ENCODE measurements at places on chromosomes 4 and X.
A peak's percentile ranks its signal among the peaks of the same experiment; 100 is the strongest.

GRCh38 chr4:20624793-20625374, 75.4 kb upstream of the PACRGL start:
- H3K36me3 ChIP-seq: no peaks in the 10 kb centered on the region
- H3K4me1 ChIP-seq: no peaks in the 10 kb centered on the region
- no peak for ATAC-seq
- H3K27me3 ChIP-seq: no peaks in the 10 kb centered on the region
- no peak overlapping the region for H3K4me3 ChIP-seq

DNA sequence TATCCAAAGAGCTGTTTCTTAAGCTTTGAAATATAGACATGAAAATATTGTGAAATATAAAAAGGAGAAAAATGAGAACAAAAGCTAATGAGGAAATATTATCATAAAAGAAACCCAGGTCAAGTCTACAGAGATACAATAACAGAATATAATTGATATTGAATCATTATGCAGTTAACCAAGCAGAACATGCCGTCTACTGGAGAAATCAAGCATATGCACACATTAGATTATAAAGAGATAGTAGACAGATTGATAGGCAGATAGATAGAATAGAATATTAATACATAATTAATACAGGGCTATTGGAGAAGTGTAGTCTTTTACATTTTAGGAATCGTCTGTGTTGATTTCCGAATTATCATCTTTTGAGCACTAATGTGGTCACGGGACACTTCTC, 208.5 kb downstream of the EPHA5 start:
- H3K36me3 ChIP-seq: no peaks in the 10 kb centered on the region
- no peaks in the 10 kb centered on the region for H3K27me3 ChIP-seq
- no peak overlapping the region for H3K27ac ChIP-seq
- H3K4me1 ChIP-seq: no peaks in the 10 kb centered on the region

DNA sequence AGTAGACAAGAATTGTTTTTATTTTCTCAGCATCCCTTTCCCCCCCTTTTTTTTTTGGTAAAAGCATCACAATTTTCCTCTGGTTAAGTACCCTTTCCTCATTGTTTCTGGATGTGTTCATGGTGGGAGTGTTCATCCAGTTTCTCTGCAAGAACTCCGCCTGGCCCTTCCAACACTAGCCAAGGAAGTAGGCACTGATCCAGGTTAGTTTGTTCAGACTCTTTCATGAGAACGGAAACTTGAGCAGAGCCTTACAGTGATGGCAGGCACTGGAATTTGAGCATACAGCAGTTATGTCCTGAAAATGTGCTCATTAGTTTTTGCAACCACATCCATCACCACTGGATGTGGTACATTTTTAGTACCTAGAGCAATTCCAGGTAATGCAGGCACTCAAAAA, 336.1 kb upstream of the BOD1L1 start:
- no peaks in the 10 kb centered on the region for H3K27me3 ChIP-seq
- H3K27ac ChIP-seq: no peak overlapping the region
- ATAC-seq: no peak
- no peak overlapping the region for H3K4me3 ChIP-seq
- no peaks in the 10 kb centered on the region for H3K36me3 ChIP-seq

DNA sequence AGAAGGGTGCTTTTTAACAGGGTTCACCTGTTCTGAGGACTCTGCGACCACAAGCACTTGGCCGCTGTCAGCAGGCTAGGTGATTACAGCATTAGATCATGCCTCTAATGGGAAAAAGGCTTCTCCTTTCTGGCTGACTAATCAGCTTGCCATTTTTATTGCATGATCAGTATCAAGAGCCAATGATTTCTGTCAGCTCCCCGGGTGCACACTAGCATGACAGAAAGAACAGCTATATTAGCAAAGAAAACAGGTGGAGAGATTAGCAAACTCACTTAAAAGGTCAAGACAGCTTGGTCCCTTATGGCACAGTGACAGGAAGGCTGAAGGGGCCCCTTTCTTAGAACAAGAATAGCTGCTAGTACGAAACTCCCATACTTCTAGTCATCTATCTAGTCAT, 170.0 kb downstream of the SMIM20 start:
- H3K36me3 ChIP-seq: no peaks in the 10 kb centered on the region
- H3K27me3 ChIP-seq: no peaks in the 10 kb centered on the region
- no peak overlapping the region for H3K4me3 ChIP-seq

DNA sequence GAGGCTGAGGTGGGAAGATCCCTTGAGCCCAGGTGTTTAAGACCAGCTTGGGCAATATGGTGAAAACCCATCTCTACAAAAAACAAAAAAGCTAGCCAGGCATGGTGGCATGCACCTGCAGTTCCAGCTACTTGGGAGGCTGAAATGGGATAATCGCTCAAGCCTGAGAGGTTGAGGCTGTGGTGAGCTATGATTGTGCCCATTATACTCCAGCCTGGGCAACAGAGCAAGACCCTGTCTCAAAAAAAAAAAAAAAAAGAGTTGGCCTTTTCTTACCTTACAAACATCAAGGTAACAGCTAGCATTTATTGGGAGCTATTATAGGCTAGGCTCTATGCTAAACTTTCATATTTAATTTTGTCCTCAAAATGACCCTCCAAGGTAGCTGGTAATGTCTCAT, 43.4 kb downstream of the PTTG2 start:
- H3K27me3 ChIP-seq: no peaks in the 10 kb centered on the region
- H3K4me1 ChIP-seq: peaks cover 46% of the 10 kb centered on the region
- no peak overlapping the region for H3K4me3 ChIP-seq
- ATAC-seq: no peak

DNA sequence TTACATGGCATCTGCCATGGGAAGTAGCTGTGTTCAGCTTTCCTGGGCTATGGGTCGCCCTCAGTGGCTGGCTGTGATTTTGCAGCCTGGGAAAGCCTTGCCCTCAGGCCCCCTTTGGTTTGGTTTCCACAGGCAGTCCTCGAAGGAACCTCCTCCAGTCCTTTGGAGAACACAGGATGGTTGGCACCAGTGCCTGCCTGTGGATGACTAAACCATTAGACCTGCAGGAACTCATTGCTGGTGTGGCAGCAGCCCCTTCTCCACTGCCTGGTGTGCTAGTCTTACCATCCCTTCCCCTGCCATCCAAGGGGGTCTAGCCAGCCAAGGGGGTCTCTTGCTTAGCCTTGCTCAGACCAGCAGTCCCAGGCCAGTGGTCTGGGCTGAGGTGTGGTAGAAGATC, 71.4 kb upstream of the PJA1 start:
- H3K27ac ChIP-seq: no peak overlapping the region
- H3K4me3 ChIP-seq: no peak overlapping the region
- no peaks in the 10 kb centered on the region for H3K27me3 ChIP-seq
- no peaks in the 10 kb centered on the region for H3K4me1 ChIP-seq

DNA sequence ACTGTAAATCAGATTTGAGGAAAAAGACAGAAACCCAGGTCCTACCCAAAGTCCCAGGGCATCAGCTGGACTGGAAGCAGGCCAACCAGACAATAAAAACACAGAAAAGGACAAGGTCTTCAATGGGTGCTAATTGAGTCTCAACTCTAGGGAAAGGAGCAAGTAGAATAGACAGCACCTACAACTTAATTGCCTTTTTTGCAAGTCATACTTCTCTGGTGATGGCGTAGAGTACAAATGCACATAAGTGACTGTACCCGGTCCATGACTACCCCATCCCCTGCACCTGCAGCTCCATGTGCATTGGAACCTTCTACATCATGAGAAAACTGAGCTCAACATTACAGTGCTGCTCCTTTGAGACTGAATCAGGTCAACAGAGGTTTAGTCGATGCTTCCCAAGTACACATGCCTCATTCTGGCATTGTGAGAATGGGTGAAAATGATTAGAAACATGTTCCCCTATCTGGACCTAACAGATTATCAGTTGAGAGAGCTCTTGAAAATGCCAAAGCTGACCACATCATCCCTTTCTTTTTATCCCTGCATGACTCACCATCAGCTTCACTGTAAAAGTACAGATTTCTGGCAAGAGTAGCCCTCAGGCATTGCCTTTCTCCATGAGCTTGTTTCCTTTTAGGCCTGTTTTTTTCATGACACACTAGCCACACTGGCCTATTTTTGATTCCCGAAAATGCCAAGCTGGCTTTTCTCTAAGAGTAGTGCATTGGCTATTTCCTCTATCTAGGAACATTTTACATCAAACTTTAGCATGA, 298.3 kb downstream of the HS3ST1 start:
- no peak for ATAC-seq
- no peaks in the 10 kb centered on the region for H3K36me3 ChIP-seq
- peaks cover 24% of the 10 kb centered on the region for H3K4me1 ChIP-seq
- H3K27ac ChIP-seq: no peak overlapping the region

GRCh38 chr4:99968330-99968729, 18.3 kb upstream of the H2AZ1 start:
- H3K4me1 ChIP-seq: no peaks in the 10 kb centered on the region
- no peaks in the 10 kb centered on the region for H3K27me3 ChIP-seq
- no peak overlapping the region for H3K27ac ChIP-seq
- no peaks in the 10 kb centered on the region for H3K36me3 ChIP-seq

DNA sequence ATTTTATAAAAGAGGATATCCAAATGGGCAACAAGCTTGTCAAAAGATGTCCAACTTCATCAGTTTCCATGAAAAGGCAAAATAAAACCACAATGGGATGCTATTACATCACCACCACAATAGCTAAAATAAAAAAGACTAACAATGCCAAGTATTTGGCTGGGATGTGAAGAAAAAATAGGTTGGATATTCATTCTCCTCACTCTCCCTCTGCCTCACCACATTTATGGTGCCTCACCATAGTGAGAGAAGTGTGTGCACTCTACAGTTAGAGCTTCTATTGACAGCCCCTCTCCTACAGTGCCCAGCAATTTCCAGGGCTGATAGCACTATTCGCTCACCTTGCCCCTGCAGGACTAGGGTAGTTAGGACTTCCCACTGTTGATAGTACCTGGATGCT, 25.5 kb downstream of the VEGFC start:
- H3K27me3 ChIP-seq: no peaks in the 10 kb centered on the region
- H3K4me3 ChIP-seq: no peak overlapping the region
- no peak overlapping the region for H3K27ac ChIP-seq
- peak; percentile 53 for ATAC-seq
- H3K36me3 ChIP-seq: no peaks in the 10 kb centered on the region
- H3K4me1 ChIP-seq: no peaks in the 10 kb centered on the region

GRCh38 chr4:82753725-82754410, 44.7 kb downstream of the SCD5 start:
- no peak overlapping the region for H3K27ac ChIP-seq
- ATAC-seq: no peak
- peaks cover 17% of the 10 kb centered on the region for H3K27me3 ChIP-seq
- H3K36me3 ChIP-seq: no peaks in the 10 kb centered on the region
- H3K4me3 ChIP-seq: no peak overlapping the region

DNA sequence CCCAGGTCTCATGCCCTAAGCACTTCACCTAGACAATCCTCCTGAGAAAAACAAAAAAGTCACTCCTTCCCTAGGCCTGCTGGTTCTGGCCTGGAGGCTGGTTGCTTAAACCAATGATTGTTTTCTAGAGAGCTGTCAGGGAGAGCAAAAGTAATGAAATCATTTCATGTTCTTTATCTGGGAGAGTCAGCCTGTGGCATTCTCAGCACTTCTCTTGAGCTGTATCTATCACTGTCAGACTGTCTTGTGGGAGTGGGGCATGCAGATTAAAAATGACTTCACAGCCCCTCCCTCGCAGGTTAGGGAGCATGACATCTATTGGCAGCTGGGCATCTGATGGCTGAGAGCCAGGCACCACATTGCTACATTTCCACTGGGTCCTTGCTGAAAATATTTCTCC, 20.4 kb upstream of the TMEM154 start:
- no peak overlapping the region for H3K27ac ChIP-seq
- peaks cover 35% of the 10 kb centered on the region for H3K4me1 ChIP-seq
- no peak for ATAC-seq
- H3K4me3 ChIP-seq: no peak overlapping the region
- peaks cover 6% of the 10 kb centered on the region for H3K36me3 ChIP-seq

- no peak overlapping the region for H3K4me3 ChIP-seq
- ATAC-seq: peak; percentile 31
- no peaks in the 10 kb centered on the region for H3K36me3 ChIP-seq
- H3K27ac ChIP-seq: no peak overlapping the region
- H3K4me1 ChIP-seq: no peaks in the 10 kb centered on the region
Observed at GRCh38 chr4:35541146-35541887, 703.0 kb downstream of the ARAP2 start.

DNA sequence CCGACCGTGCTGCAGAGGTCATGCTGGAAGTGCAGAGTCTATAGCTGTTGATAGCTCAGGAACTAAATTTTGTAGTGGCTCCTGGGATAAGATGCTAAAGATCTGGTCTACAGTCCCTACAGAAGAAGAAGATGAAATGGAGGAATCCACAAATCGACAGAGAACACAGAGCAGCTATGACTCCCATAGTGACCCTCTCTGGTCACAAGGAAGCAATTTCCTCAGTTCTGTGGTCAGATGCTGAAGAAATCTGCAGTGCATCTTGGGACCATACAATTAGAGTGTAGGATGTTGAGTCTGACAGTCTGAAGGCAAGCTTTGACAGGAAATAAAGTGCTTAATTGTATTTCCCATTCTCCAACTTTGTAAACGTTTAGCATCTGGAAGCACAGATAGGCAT, 8.8 kb downstream of the MANBA start:
- no peak overlapping the region for H3K27ac ChIP-seq
- peaks cover 11% of the 10 kb centered on the region for H3K4me1 ChIP-seq
- no peak for ATAC-seq
- peaks cover 24% of the 10 kb centered on the region for H3K36me3 ChIP-seq
- H3K4me3 ChIP-seq: no peak overlapping the region

- H3K4me1 ChIP-seq: no peaks in the 10 kb centered on the region
- H3K27me3 ChIP-seq: no peaks in the 10 kb centered on the region
- no peak overlapping the region for H3K4me3 ChIP-seq
- no peak overlapping the region for H3K27ac ChIP-seq
- H3K36me3 ChIP-seq: no peaks in the 10 kb centered on the region
Observed at GRCh38 chr4:32148111-32148666, 1428.0 kb downstream of the PCDH7 start.

DNA sequence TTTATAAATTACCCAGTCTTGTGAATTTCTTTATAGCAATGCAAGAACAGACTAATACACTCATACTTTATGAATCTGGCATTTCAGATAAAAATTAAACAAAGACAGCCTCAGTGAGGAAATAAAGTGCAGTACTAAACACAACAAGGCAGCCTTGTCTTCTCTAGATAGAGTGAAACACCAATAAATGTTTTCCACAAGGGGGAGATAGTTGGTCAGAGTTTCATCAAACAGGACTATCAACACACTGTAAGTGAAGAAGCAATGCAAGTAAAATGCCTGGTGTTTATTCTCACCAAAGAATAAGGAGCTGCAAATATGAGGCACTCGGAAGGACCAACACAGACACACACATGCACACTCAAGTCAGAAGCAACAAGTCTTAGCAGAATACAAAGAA, 62.8 kb downstream of the FAM9B start:
- H3K4me3 ChIP-seq: no peak overlapping the region
- no peaks in the 10 kb centered on the region for H3K27me3 ChIP-seq
- no peaks in the 10 kb centered on the region for H3K36me3 ChIP-seq
- no peak for ATAC-seq

GRCh38 chrX:145751943-145752342, 65.7 kb upstream of the SLITRK2 start:
- no peaks in the 10 kb centered on the region for H3K4me1 ChIP-seq
- ATAC-seq: no peak
- no peaks in the 10 kb centered on the region for H3K36me3 ChIP-seq
- H3K27ac ChIP-seq: no peak overlapping the region
- no peak overlapping the region for H3K4me3 ChIP-seq
- no peaks in the 10 kb centered on the region for H3K27me3 ChIP-seq
